ENCODE measurements at places on chromosomes 7 and 10.

DNA sequence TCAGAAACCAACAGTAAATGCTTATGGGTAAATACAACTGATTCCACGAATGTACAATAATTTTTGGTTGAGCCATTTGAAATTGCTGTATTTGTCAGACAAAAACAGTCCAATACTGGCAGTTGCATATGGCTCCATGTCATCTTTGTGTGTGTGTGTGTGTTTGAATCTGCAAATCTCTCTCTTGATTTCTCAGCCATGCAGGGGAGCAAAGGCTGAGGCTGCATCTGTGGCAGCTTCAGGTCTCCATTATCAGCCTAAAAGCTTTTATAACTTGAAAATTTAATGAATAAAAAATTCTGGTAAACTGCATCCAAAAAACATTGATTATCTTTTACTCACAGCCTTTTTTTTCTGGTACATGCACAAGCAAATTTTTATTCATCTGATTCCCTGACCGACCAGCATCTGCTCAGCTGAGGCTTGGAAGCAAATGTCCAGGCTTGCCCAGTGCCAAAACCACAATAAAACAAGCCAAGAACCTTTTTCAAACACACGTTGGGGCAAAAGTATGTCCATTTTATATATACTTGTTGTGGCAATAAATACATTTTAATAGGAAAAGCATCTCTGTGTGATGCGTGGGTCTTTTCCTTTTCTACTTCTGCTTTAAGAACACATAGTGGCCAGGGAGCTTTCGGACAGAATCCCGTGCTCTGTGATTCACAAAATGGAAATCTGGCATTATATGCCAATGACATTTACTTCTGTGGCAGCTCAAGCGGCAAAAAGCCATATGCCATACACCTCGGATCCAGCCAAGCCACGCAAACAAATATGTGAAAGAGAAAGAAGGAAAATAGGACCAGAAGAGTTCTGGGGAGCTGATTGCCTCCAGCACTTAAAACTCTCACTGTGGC lies 275.6 kb upstream of the AOAH start:
- no peak for DNase-seq

DNA sequence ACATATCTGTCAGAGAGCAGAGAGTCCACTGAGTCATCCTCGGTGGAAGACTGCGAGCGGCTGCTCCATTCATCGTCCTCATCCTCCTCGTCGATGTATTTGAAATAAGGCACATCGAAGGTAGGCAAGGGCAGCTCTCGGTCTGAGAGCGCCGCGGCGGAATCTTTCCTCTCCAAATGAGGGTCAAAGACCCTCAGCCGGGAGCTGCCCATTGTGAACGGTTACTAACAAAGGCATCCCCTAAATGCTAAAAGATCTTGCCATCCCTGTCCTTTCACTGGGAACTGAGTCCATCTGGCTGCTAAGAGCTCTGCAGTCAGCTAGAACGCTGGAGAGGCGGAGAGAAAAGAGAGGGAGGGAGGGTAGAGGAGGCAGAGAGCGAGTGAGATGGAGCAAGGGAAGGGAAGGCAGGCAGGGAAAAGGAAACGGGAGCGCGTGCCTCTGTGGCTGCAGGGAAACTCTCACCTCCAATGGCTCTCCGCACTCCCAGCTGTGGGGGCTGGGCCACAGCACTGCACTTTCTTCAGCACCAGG lies 163.4 kb downstream of the RAPGEF5 start:
- DNase-seq = no peak

DNA sequence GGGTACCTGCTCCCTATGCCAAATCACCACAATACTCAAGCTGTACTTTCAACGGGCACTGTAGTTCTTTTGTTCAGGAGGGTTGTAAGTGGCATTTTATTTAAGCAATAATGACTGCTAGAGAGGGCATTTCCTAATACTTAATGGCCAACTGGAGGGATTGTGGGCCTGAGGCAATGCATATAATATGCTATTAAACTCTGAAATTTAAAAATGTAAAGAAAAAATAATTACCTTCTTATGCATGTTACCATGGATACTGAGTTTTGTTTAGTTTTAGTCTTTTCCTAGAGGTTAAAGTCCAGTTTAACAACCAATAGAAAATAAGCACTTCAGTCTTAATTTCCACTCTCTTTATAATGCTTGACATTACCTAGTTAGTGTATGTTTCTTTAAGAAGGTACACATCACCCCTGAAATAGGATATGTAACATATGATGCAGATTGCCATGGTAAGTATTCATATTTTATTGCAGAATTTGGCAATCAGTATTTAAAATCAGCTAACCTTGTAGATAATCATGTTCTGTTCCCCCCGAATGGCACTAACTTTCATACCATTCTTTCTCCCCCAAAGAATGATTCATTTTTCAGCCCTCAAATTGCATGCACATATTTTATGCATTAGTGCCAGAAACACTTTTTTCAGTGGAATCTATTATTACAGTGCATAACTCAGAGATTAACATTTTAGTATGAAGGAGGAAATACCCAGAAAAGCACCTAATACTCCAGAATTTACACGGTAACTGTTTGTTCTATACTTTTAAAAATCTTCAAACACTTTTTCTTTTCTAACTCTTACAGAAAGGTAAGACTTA lies 90.3 kb upstream of the ZNF438 start:
- DNase-seq = no peak

GRCh38 chr7:46468753-46469356 lies 547.8 kb upstream of the IGFBP3 start:
- no peak for DNase-seq
